Breast epithelium (tissue), 4 donors: ENCODE measurements at places on chromosomes 6 and 20.

DNA sequence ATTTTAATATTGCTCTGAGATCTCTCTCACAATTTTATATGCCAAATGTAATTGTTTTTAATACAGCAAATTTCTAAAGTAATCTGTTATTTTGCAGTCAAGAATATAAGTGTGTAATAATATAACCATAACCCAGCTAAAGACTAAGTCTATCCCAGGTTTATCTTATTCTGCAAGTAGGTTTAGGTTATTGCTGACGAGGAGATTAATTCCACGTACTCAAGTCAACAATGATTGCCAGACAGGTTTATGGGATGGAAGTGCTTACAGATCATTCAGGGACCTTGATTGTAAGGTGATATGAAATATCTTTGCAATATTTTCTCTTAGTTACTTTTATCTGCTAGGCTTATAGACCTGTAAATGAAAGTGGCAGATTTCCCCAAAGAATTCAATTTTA, 698.3 kb downstream of the HDGFL1 start:
- peaks cover 4% of the 10 kb centered on the region for H3K36me3 ChIP-seq
- H3K4me1 ChIP-seq = no peaks in the 10 kb centered on the region
- H3K27me3 ChIP-seq = no peaks in the 10 kb centered on the region
- no peak for DNase-seq
- no peak overlapping the region for H3K27ac ChIP-seq
- no peak overlapping the region for H3K4me3 ChIP-seq

GRCh38 chr20:50652702-50653294, 38.5 kb downstream of the RIPOR3 start:
- no peaks in the 10 kb centered on the region for H3K4me1 ChIP-seq
- no peaks in the 10 kb centered on the region for H3K27me3 ChIP-seq
- no peak for DNase-seq
- H3K27ac ChIP-seq = peak overlapping the region; percentile 3

DNA sequence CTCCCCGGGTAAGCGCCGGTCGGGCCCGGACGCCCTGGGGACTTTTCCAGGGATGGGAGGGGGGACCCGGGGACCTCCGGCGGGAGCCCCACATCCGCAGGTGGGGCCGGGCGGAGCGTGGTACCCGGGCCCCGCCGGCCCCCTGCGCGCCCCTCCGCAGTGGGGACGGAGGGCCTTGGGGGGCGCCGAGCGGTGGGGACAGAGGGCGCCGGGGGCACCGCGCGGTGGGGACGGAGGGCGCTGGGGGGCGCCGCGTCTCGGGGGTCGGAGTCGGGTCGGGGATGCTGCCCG, 270 bp downstream of the PLEKHG1 start:
- no peak for DNase-seq
- no peaks in the 10 kb centered on the region for H3K4me1 ChIP-seq
- H3K27ac ChIP-seq = peak overlapping the region; percentile 81
- H3K27me3 ChIP-seq = no peaks in the 10 kb centered on the region

- peaks cover 11% of the 10 kb centered on the region for H3K27me3 ChIP-seq
- peak; percentile 10 for DNase-seq
- no peak overlapping the region for H3K4me3 ChIP-seq
- no peak overlapping the region for H3K27ac ChIP-seq
These were observed 84.6 kb downstream of the DLL1 start for GRCh38 chr6:170206317-170206621.

GRCh38 chr6:5996714-5997419, 9.9 kb downstream of the NRN1 start:
- no peaks in the 10 kb centered on the region for H3K27me3 ChIP-seq
- H3K4me3 ChIP-seq = peak overlapping the region; percentile 77
- H3K27ac ChIP-seq = peak overlapping the region; percentile 87
- peaks cover 5% of the 10 kb centered on the region for H3K4me1 ChIP-seq
- no peak for DNase-seq

DNA sequence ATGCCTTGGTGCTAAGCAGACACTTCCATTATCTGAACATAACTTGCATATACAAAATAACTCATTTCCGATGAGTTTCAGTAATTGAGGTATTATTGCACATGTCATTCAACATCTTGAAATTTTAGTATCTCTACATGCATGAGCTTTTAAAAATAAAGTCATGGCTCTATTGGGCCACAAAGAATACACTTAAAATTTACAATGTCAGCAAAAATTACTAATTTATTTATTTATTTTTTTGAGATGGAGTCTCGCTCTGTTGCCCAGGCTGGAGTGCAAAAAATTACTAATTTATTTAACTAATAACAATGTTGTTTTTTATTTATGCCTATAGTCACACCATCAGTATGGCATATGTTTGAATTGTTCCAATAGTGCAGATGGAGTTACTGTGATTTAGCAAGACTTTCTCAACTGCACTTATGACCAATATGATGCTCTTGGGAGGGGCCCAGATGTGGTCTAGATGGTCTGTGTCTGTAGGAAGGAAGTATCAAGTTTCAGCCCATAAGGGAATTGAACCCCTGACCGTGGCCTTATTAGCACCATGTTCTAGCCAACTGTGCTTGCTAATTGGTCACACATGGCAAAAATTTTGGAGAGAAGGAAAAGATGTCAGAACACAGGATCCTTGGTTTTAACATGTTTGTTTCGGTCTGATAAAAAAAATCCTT, 370.7 kb upstream of the TSHZ2 start:
- H3K4me3 ChIP-seq = no peak overlapping the region
- H3K27me3 ChIP-seq = no peaks in the 10 kb centered on the region
